ENCODE measurements at places on chromosomes 2 and 18. TPM values are rescaled to one million over a fixed set of nuclear protein-coding genes. Genes with fewer than 3 reads are reported as not detected.
A peak's percentile ranks its signal among the peaks of the same experiment; 100 is the strongest.

DNA sequence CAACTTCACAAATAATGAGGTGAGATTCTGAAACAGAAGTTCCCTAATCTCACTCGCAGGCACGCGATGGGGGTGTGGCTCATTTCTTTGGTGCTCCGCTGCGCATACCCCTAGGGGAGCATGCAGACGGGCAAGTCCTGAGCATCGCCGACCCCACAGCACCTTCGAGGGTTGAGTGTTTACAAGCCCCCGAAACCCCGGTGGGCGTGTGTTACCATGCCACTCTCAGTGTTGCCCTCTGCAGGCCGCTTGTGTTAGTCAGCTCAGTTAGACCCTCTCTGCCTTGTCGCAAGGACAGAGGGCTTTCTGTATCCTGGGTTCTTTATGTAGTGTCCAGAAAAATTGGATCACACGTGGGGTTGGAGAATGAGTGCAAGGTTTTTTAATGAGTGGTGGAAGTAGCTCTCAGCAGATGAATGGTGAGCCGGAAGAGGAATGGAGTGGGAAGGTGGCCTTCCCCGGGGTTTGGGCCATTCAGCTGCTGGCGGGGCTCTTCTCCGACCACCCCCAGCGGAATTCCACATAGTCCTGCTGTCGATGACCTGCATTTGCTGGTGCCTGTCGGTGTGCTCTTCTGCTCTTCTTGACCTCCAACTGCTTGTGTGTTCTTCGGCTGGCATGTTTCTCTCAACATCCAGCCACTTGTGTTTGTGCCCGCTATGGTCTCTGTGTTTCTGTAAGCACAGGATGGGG lies 191.3 kb downstream of the RPRM start:
- no peaks in the 10 kb centered on the region for H3K27me3 ChIP-seq
- no peak for DNase-seq
- no peaks in the 10 kb centered on the region for H3K4me1 ChIP-seq
- no peak overlapping the region for H3K27ac ChIP-seq
- no peak overlapping the region for H3K4me3 ChIP-seq

DNA sequence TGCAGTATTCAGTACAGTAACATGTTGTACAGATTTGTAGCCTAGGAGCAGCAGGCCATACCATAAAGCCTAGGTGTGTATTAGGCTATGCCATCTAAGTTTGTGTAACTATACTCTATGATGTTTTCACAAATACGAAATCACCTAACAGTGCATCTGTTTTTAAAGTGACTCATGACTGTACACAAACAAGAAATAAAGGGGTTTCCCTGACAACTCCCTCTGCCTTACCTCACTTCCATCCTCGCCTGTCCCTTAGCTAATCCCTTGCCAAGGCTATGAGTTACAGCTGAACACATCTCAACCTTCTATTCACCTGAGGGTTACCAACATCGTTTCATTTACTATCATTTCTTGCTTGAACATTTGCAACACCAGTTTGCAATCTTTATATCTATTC lies 78.6 kb upstream of the RPRM start:
- no peaks in the 10 kb centered on the region for H3K27me3 ChIP-seq
- H3K4me3 ChIP-seq, result no peak overlapping the region
- no peaks in the 10 kb centered on the region for H3K36me3 ChIP-seq
- DNase-seq, result no peak
- no peak overlapping the region for H3K27ac ChIP-seq

DNA sequence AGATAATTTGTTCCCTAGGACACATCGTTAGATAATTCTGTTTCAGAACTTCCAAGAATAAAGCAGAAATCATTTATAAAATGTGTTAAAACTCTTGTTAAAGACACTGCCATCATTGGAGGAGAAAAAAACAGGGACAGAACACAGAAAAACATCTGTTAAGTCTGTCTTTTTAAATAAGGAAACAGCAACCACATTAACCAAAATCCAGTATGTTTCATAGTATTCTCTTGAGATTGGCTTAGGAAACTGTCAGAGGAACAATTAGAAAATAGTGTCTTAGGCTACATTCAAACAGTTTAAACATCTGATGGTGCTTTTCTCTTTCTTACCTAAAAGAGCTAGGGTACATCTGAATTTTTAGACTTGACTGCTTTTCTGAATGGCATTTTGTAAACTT lies 81.6 kb downstream of the PMS1 start:
- no peak overlapping the region for H3K4me3 ChIP-seq
- H3K27me3 ChIP-seq, result no peaks in the 10 kb centered on the region
- H3K27ac ChIP-seq, result no peak overlapping the region
- no peak for DNase-seq

DNA sequence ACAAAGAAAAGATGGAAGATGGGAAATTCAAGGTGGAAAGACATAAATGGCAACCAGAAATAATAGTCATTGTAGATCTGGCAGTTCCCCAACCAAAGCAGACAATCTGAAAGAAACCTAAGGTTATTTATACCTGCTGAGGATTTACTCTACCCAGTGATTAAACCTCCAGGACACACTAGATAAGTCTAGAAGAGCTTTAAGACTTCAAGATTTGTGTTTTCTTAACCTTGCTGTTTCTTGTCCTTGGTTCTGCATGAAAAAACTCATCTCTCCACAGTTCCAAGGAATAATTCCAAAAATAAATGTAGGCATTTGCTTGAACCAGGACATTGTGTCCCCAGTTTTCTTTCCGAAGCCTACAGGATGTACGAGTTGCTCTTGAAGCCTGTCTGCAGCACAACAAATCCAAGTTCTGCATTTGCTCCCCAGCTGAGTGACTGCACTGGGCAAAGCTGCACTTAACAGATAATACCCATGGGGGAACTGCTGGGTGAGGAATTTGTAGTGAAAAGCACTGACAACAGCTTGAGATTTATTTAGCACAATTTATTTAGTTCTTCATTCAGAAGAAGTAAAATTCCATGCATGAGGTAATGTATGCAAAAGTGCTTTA lies 19.8 kb downstream of the DTNA start:
- no peak for DNase-seq
- H3K27me3 ChIP-seq, result no peaks in the 10 kb centered on the region
- peak overlapping the region; percentile 5 for H3K27ac ChIP-seq
- H3K36me3 ChIP-seq, result no peaks in the 10 kb centered on the region

DNA sequence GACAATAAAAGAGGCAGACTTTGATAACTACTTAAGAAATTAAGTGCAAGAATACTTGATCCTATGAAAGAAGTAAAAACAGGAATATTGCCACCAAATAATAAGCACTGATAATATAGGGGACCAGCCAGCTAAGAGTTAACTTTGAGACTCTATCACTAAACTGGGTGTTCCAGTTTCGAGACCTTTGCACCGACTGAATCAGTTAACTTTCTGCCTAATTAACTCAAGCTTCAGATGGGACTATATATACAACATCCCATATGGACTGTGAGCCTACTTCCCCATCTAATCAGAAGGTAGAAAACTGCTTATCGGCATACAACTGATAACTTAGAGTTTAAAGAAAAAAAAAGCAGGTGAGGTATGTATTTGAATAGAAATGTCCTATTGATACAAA lies 25.8 kb upstream of the SLC9A2 start:
- no peak overlapping the region for H3K4me3 ChIP-seq
- no peak overlapping the region for H3K27ac ChIP-seq
- no peaks in the 10 kb centered on the region for H3K4me1 ChIP-seq
- DNase-seq, result no peak
- no peaks in the 10 kb centered on the region for H3K36me3 ChIP-seq
- no peaks in the 10 kb centered on the region for H3K27me3 ChIP-seq

DNA sequence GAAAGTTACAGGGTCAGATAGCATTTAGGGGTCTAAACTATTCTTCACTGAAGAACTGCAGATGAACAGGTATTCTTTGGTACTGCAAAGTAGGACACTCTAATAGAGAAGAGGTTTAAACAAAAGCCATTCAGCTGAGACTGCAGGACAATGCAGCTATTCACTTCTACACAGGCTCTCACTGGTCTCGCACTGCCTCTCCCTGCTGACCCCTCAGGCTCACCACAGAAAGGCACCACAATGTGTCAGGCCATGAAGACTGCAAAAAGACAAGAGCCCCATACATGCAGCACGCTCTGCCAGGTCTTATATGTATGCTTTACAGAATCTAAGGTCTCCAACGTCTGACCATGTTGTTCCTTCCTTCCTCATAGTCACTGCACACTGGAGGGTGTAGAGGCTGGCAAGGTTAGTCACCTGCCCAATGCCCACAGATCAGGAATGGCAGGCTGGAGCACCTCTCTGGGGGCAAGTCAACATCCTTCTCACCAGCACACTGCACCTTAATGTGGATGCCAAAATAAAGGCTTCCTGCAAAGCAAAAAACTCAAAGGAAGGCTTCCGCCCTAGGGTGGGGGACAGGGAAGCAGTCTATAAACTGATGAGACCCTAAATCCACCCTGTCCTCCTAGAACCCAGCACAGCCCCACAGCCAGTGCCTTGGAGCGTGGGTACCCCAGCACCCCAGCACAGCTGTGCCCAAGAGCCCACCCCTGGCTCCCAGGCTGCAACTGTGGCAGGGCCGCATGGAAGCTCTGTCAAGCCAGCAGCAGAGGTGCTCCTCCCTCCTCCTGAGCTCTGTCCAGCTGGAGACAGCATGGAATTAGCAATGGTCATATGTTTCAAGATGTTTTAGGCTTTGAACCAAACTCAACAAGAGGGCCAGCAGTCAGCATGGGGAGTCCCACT lies 10.7 kb upstream of the RNU4ATAC start:
- H3K36me3 ChIP-seq, result no peaks in the 10 kb centered on the region
- no peak overlapping the region for H3K27ac ChIP-seq
- H3K27me3 ChIP-seq, result no peaks in the 10 kb centered on the region
- DNase-seq, result peak; percentile 36
- H3K4me1 ChIP-seq, result peaks cover 41% of the 10 kb centered on the region

GRCh38 chr2:208086029-208086428 lies 38.3 kb downstream of the CRYGD start:
- no peaks in the 10 kb centered on the region for H3K27me3 ChIP-seq
- H3K4me3 ChIP-seq, result no peak overlapping the region
- H3K4me1 ChIP-seq, result no peaks in the 10 kb centered on the region

GRCh38 chr2:216081012-216081411 lies 597 bp downstream of the PECR start:
- peaks cover 23% of the 10 kb centered on the region for H3K4me1 ChIP-seq
- no peak for DNase-seq
- peak overlapping the region; percentile 65 for H3K4me3 ChIP-seq
- H3K36me3 ChIP-seq, result no peaks in the 10 kb centered on the region
- H3K27ac ChIP-seq, result peak overlapping the region; percentile 76

DNA sequence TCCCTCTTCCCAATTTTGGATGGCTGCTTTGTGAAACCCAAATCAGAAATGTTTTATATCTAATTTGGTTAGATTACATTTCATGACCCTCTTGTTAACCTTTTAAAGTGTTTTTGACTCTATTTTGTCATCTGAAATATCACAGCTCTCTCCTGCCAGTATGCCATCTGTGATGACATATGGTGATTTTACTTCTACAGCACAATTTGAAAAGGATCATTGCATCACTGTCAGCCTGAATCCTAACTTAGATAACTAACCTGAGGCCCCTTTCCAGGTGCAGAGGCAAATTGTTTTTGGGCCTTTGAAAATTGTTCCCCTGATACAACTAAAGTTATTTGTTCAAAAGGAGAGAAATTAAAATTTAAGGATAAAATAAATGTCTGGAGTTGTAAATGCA lies 1023.4 kb upstream of the LRRTM1 start:
- H3K4me3 ChIP-seq, result no peak overlapping the region
- H3K27me3 ChIP-seq, result no peaks in the 10 kb centered on the region
- no peaks in the 10 kb centered on the region for H3K4me1 ChIP-seq
- H3K27ac ChIP-seq, result no peak overlapping the region
- DNase-seq, result no peak

DNA sequence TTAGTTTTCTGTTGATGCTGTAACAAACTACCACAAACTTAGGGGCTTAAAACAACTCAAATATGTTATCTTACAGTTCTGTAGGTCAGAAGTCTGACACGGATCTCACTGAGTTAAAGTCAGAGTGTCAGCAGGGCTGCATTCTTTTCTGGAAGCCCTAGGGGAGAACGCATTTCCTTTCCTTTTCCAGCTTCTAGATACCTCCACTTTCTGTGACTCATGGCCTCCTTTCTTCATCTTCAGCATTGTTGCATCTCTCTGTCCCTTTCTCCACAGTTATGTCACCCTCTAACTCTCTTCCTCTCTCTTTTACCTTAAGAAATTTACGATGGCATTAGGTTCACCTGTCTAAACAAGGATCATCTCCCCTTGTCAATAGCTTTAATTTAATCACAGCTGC lies 13.3 kb upstream of the PPP4R1 start:
- no peaks in the 10 kb centered on the region for H3K27me3 ChIP-seq
- no peaks in the 10 kb centered on the region for H3K36me3 ChIP-seq
- H3K4me3 ChIP-seq, result no peak overlapping the region
- no peak overlapping the region for H3K27ac ChIP-seq

Gene LHCGR
- total RNA-seq, result 3.6 TPM

Gene TRIM54
- 2.7 TPM for total RNA-seq

Data from tibial nerve (tissue), 4 donors.